ENCODE measurements at places on chromosomes 12 and 14.

DNA sequence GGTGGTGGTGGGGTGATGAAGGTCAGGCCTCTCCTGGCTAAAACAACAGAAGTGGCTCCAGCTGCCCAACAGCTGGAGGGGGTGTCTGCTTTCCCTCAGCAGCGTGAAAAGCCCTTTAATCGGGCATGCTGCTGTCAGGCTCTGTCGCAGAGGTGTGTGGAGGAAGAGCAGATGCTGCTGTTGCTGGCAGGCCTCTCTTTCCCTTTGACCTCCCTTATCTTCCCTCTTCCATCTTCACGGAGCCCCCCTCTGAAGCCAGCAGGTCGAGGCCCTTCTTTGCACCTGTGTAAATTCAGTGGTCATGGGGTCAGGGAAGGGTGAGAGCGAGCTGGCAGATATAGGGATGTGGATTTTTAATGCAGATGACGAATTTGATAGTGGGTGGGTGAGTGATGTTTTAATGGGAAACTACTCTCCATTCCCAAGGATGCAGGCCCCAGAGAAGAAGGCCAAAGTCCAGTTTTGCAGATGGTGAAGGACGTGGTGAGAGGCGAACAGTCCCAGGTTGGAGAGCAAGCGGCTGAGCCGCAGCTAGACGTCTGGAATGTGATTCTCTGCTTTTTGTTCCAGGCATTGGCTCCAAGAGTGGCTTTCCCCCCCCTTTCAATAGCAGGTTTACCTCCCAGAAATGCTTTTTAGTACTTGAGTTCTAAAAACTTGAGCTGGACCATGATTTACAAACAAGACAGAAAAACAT, 64.0 kb downstream of the SMOC1 start:
- peak; percentile 98 for DNase-seq

- no peak for DNase-seq
Observed at GRCh38 chr12:117486840-117487659, 125.6 kb upstream of the NOS1 start.

DNA sequence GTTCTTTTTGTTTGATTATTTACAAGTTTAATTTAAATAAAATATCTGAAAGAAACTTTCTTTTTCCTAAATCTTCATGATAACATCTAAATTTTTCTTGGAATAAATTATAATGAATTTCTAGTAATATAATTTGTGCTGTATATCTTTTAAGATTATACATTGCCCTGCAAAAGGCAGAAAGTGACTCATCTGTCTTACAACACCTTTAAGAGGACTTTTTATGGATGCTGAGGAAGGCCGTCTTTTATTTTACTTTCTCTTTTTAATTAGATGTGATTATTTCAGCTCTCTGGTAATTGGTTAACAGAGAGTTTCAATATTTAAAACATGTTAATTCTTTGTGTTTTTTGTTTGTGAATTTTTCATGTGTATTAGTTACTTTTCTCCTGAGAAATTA, 598.4 kb downstream of the RPL10L start:
- DNase-seq, result no peak

DNA sequence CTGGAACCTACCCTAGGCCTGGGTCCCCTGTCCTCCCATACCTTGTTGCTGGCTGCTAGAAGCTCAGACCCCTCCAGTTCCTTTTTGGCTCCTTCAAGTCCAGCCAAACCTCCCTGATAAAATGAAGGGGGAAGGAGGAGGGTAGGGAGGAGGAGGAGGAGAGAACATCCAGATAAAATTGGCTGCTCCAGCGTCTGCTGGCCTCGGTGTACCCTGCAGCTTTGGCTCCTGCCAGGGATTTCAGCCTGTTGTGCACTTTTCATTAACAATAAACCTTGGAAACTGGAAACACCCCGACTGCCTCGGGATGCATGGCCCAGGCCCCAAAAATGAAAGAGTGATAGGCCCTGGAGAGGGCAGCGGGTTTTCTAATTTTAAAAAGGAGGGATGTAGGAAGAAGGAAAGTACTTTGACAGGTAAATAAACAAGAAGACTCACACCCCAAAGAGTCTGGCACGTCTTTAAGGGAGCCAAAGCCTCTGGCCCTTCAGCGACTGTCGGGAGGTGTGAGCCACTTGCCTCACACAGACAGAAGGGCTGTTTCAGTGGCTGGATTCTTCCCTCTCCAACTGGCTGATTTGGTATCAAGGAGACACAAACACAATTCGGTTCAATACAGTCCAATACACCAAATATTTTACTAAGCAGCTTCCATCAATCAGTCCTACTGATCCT, 49.8 kb downstream of the NUAK1 start:
- DNase-seq, result no peak

GRCh38 chr12:102551186-102551585, 70.8 kb upstream of the IGF1 start:
- DNase-seq, result no peak

GRCh38 chr12:623865-624372, 39.3 kb downstream of the NINJ2 start:
- no peak for DNase-seq

- DNase-seq, result no peak
Observed at GRCh38 chr12:21566907-21567394, 37.7 kb downstream of the GYS2 start.

DNA sequence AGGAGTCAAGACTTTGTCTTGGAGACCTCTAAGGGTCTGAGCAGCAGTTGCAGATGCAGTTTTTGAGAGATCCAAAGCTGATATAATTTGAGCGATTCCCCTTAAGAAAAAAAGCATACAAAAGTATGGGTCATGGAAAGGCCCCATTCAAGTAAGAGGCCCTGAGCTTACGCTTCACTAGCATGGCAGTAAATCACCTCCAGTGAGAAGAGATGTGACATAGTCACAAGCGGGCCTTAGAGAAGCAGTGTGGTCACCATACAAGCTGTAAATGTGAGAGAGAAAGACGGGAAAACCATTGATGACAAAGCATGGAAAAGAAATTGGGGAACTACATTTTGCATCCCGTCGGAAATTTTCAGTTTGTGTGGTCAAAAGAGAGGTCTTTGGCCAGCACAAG, 70.6 kb upstream of the GSC start:
- no peak for DNase-seq

DNA sequence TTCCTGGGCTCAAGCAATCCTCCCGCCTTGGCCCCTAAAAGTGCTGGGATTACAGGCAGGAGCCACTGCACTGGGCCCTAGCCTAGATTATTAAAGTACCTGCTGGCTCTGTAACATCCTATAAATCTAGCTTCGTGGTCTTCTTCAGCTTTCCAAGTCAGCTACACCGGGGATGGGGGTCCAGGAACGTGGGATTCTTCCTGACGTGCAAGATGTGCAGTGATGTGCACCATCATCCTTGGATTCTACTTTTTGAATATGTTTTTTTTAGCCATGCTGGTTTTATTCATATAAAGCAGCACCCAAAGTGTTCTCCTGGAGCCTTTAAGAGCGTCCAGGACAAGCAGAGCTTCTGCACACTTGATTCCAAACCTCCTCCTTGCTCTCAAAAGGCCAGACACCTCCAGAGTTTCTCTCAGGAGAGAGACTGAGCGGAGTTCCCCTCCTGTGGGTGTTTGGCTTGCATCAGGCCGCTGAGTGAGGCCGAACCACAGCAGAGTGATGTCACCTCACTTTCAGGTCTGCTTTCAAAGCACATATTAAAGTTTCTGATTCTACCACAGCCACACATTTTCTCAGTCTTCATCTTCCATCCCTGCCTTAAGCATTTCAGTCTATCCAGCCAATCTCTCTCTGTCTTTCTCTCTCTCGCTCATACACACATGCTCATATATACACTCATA, 33.4 kb downstream of the VCPKMT start:
- no peak for DNase-seq

GRCh38 chr14:71591231-71591630, 341.0 kb upstream of the RGS6 start:
- no peak for DNase-seq

GRCh38 chr12:4719821-4720636, at the start of gene GALNT8:
Gene GALNT8 (plus strand): TSS chr12:4720400. CDS start chr12:4720678, 278 bp downstream.
- no peak for DNase-seq

GRCh38 chr14:75339059-75339458, 60.4 kb downstream of the FOS start:
- DNase-seq, result no peak

GRCh38 chr12:81722004-81722403, 37.1 kb downstream of the PPFIA2 start:
- DNase-seq, result no peak

GRCh38 chr12:40829738-40830144, 137.5 kb downstream of the CNTN1 start:
- DNase-seq, result no peak

DNA sequence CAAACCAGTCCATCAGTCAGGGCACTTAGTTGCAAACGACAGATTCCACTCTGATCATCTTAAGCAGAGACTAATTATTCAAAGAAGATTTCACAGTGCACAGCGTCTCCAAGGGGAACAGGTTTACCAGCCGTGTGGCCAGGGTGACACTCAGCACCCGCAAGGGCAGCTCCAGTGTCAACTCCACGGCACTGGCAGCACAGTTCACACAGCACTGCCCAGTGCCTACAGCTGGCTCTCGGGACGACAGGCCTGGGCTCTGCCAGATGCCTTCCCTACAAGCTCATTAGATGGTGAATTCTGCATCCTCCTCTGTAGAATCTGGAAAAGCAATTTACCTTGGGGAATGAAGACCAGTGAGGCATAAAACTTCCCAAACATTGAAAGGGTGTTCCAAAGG, 4.9 kb downstream of the OR10P1 start:
- no peak for DNase-seq

GRCh38 chr12:11746024-11746771, 96.7 kb downstream of the ETV6 start:
- no peak for DNase-seq

DNA sequence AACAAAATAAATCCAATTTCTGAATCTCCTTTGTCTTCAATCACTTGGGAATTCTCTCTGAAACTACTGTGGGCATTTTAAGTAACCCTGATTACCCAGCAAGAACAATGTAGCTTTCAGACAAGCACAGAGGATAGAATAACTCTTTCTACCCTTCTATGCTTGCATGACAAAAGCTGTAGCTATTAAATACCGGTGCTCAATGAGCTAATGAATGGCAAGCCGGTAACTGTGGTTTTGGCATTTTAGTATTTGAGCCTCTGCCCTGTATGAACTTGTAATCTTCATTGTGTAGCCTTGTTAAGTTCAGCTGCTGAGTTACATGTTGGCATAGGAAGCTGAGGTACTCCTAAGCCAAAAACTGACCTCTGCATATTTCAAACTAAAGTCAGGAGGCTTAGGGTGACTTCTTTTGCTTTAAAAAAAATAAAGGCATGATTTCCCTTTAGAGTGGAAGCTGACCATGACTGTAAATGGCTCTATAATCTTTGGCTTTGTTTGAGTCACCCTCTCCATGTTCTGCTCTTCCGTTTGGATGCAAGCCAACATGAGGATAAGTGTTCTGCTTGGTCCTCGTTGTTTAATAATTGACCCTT, 171.0 kb upstream of the HIF1A start:
- DNase-seq, result no peak

GRCh38 chr12:18492372-18493025, 231.2 kb downstream of the PIK3C2G start:
- no peak for DNase-seq

GRCh38 chr14:96002498-96002884, 36.7 kb upstream of the C14orf132 start:
- peak; percentile 5 for DNase-seq

- no peak for DNase-seq
Observed at GRCh38 chr14:61146899-61147298, 134.2 kb downstream of the TMEM30B start.

DNA sequence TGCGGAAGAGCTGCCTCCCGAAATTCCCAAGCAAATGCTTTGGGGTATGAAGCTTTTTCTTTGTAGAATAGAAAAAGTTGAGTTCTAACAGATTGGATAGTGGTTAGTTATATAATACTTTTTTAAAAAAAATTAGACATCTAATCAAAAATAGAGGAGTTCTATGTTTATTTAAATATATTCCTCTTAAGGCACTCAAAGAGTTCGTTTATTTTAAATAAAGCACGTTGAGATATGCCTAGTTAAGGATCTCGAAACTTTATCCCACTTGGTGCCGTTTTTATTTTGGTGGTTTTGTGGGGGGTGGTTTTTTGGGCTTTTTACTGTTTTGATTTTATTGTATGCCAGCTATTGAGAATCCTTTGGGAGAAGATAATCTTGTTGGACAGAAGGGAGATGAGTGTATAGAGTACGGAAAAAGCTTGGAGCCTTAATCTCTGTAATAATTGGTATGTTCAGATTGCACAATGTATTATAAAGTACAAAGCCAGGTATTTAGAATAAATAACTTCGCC, 10.7 kb upstream of the SNAPC1 start:
- no peak for DNase-seq

DNA sequence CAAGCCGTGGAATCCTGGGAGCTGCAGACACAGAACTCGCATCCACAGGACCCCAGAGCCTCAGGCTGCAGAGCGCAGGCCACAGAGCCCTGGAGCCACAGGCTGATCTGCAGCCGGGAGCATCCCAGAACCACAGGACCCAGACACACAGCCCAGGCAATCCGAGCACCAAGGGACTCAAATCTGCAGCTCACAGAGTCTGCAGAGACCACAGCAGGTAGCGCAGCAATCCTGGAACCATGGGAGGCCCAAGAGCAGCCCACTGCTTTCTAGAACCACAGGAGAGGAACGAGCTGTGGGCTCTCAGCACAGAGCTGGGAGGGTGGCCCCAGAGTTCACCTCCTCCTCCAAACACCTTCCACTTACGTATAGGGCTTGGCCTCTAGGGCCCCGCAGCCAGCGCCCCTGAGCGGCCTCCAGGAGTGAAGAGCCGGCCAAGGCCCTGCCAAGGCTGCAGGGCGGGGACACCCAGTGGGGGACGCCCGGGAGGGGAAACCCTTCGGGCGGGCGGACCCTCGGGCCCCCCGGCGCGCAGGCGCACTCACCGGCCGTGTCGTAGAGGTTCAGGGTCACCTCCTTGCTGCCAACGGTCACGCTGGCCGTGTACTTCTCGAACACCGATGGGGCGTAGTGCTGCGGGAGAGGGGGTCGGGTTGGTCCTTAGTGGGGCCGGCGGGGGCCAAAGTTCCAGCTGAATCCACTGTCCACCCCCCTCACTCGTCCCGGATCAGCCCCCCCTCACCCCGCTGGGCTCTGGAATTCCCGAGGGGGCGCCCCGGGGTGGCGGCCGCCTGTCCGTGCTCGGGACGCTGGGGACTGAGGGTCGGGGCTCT, 665 bp downstream of the RHOF start:
- DNase-seq, result no peak
